ENCODE measurements at places on chromosomes 1 and 21.

DNA sequence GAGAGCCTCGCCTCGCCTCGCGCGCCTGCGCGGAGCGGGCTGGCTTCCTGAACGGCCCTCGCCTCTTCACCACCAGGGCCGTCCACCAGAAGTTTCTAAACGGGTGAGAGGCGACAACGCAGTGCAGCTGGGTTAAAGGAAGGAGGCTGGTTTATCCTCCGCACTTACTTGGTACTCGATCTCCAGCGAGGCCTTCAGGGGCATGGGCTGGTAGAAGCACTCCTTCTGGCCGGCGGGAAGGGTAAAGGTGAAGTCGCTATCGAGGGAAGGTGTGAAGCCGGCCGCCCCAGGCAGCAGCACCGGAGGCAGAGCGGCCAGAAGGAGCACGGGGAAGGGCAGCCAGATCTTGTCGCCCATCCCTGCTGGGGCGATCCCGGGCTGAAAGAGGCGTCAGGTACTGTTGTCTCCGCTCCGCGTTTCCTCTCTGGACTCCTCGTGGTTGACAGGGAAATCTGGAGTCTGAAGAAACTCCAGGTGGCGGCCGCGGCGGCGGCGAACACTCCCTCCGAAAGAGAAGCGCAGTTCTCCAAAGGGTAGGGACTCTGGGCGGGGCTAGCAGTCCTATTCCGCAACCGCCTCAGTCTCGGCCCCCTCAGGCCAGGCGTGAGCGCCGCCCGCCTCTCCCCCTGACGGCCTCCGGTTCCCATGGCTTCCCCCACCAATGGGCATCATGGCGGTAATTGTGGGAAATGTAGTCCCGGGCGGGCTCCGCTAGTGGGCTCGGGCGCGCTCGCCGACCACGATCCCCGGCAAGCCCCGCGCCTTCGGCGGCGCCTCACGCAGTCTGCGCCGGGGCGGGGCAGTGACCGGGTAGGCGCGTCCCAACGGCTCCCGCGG, at the start of gene TMED5:
TSS of gene TMED5 (minus strand) at position 528 of the 837 bp plus-strand sequence. CDS start at position 357, 171 bp downstream.
- peak; percentile 99 for DNase-seq

DNA sequence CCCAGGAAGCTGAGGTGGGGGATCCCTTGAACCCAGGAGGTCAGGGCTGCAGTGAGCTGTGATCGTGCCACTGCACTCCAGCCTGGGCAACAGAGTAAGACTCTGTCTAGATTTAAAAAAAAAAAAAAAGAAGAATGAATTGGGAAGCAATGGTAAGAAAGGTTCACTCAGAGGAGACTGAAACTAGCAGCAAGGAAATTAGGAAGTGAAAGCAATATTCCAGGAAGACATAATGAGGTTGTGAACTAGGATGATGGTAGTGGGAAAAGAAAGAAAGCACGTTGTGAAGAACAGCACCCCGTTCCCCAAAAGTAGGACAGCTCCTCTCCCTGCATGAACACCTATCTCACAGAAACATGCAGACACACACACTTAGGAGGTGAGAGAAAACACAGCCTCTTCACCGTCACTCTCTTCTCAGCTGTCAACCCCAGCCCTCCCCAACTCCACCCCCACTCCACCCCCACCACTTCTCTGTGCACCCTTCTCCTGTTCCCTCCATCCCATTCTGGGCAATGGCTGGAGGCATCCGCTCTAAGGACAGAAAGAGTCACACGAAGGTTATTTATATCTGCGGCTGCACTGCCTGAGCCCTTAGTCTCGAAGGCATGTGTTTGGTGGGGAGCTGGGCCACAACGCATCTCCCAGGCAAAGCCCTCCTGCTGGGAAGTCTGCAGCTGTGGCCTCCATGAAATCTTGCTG, 101.8 kb upstream of the LPGAT1 start:
- DNase-seq, result no peak

GRCh38 chr21:45140346-45140940, 66.1 kb downstream of the ADARB1 start:
- DNase-seq, result peak; percentile 86

DNA sequence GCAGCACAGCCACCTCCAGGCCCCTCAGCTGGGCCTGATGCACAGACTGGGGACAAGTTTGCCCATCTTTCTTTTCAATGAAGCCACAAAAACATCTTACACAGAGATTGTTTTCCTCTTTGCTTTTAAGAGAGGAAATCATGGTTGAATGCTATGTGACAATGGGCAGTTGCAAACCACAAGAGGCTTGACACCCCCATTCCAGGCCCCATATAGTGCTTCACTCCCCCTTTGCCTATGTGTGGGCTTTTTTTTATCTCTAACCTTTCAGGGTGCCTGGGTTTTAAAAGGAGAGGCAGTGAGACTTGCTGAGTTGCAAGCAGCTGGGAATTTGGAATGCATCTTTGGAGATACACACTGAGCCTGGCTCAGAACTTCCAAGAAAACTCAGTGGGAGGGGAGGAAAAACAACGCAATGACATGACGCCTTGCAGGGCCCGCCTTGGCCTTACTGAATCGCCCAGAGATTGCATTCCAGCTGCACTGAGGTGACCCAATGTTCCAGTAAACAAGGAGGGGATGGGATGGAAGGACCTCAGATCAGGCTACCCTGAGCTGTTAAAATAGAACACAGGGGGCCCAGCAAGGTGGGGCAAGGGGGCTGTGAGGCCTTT, 145.2 kb upstream of the ZNF648 start:
- peak; percentile 36 for DNase-seq

DNA sequence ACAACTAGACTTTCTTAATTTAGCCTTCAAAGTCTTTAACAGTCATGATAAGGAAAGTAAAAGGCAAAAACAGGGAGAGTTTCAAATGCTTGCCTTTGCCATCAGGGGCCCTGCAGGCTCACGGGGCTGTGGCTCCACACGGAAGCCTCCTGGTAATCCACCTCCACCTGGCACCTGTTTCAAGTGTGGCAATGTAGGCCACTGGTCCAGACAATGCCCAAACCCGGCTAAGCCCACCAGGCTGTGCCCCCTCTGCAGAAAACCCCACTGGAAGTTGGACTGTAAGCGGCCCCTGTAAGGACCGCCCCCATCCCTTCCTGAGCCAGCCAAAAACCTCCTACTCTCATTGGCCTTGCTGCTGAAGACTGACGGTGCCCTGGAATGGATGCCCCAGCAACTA, 32.5 kb downstream of the VN1R5 start:
- DNase-seq, result no peak

- DNase-seq, result no peak
These were observed 16.4 kb upstream of the CCDC17 start for GRCh38 chr1:45640293-45640692.

GRCh38 chr1:214665606-214666110, 62.7 kb downstream of the CENPF start:
- no peak for DNase-seq

- peak; percentile 96 for DNase-seq
These were observed 25.0 kb downstream of the CD244 start for GRCh38 chr1:160837558-160838205.

DNA sequence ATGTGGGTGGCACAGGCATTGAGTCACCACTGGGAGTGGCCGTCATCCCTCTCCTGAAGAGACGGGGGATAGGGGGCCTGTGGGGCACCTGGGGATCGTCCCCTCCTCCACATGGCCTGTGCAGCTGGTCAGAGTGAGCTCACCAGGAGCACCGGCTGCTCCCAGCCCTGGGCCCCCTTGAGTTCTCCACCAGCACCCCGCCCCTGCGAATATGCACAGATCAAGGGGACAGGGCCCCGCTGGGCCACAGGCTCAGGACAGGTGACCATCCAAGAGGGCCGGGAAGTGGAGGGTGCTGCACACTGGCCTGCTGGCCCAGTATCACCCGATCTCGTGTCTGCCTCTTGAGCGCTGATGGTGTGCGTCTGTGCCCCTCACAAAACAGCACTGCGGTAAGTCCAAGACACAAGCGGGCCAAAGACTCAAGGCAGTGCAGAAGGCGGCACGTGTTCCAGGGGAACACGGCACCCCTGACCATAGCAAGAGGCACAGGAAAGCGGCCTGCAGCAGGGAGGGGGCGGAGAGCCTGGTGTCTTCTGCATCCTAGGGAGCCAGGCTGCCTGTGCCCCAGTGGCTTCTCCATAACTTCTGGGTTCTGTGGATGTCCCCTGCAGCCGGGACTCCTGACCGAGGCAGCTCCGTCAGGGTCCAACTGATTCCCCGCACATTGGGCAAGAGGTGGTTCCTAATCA, 18.1 kb upstream of the TSPEAR start:
- DNase-seq, result no peak

DNA sequence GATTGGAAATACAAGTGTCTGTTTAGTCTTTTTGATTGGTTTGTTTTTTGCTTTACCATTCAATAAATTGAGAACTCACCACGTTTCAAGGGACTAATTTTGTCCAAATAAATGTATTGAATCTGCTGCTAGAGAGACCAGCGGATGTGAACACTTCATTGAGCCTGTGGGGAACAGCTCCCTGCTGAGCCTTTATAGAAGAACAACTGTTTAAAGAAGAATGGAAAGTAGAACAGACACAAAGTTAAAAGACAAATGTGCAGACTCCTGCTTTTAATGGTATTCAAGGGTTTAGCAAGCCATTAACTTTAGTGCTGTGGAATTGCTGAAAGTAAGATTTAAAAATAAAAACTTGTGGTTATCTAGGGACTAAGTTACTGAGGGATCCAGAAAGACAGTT, 817.7 kb upstream of the B3GALT2 start:
- DNase-seq, result no peak
